ENCODE measurements at places on chromosomes 16 and 17. TPM values are rescaled to one million over a fixed set of nuclear protein-coding genes. Genes with fewer than 3 reads are reported as not detected.

DNA sequence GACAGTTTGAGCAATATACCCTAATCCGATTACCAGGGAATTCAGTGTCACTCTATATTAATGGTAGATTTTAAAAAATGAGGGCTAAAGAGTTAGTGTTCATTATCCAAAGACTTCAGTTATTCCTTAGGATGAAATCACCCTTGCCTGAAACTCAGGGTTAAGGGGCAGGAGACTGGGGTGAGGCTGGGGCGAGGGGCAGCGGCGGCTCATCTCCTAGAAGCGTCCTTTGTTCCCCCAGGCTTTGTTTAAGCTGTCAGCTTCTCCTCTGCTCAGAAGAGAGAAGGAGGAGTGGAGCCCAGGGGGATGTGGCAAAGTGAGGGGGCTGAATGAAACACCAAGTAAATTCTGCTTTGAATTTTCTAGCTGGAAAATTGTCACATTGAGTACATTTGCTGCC, 117.7 kb upstream of the ELAC2 start:
- no peak for DNase-seq

GRCh38 chr17:83119987-83120864, 40.8 kb downstream of the METRNL start:
- no peak for DNase-seq

Gene FZD2
- total RNA-seq, result not detected

GRCh38 chr16:28589930-28590329, 6.9 kb downstream of the SULT1A2 start:
- DNase-seq, result no peak

Gene B4GALNT2
- not detected for total RNA-seq

- DNase-seq, result no peak
These were observed 33.5 kb downstream of the NUP93 start for GRCh38 chr16:56763291-56763916.

DNA sequence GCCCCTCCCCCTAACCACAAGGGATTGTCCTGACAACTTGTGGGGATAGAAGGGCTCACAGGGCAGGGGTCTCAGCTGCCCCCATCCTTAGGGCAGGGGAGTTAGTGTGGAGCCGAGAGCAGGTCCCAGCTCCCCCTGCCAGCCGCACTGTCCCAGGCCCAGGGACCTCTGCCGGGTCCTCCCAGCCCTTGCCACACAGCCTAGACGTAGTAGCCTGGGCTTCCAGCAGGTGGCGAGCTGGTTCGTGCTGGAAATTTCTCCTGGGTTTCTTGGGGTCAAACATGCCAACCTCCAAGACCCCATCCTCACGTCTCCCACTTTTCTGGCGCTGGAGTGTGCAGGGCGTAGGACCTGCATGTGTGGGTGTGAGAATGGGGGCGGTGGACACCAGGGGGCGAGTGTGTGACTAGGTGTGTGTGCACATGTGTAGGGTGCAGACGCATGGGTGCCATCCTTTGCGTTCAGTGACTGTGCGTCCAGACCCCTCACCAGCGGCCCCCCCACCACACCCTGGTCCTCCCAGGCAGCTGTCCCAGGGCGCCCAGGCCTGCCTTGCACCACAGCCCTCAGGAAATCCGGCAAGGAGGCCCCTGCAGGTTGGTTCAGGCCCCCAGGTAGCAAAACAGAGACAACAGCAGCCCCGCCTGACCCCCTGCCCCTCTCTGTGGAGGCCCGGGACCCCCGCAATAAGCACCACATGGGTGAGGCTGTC, 29.5 kb downstream of the SBK1 start:
- DNase-seq, result no peak

- no peak for DNase-seq
These were observed 10.1 kb upstream of the KREMEN2 start for GRCh38 chr16:2953706-2954627.

Gene TBC1D28
- total RNA-seq, result not detected

Gene MYH3
- total RNA-seq, result 2.6 TPM

GRCh38 chr16:49048557-49048956, 233.1 kb downstream of the CBLN1 start:
- no peak for DNase-seq

DNA sequence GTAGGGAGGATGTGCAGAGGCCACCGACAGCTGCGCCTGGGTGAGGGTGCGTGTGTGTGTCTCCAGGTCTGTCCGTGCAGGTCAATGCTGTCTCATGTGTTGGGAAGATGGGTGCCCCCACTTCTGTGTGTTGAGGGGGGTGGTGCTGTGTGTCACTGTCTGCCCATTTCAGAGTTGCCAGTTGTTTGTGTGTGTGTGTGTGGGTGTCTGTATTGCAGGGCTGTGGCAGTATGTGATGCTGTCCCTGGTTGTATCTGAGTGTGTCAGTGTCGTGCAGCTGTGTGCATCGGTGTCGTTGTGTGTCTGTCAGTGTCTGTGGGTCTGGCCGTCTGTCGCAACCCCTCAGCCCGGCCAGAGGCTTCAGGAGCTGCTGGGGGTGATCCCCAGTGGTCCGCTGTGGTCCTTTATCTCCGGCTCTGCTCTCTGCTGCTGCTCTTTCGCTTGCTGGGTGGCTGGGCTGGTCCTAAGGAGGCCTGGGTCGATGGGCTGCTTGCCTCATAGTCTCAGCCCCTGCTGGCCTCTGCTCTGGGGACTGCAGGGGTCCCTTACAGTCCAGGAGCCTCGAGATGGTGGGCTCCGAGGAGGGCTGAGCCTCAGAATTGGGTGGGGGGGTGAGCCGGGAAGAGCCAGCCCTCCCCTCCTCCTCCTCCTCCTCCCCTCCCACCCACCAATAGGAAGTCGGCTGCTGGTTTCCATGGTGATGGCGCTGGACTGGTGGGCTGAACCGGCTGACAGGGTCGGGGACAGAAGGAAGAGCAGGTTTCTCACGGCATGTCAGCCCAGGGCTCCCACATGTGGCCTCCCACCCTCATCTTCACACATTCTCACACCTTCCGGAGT, at the start of gene TSPOAP1:
Gene TSPOAP1 (minus strand): TSS at position 601 of the 840 bp plus-strand sequence. CDS start 875 bp downstream, outside the sequence.
- DNase-seq, result peak; percentile 61

- no peak for DNase-seq
These were observed 126.6 kb downstream of the SOCS1 start for GRCh38 chr16:11129378-11129781.

- no peak for DNase-seq
These were observed 117.7 kb downstream of the PRKCB start for GRCh38 chr16:23953476-23953875.

Measured in CD8-positive, alpha-beta memory T cell (primary cell).